ENCODE measurements at places on chromosomes 2 and 18. TPM values are rescaled to one million over a fixed set of nuclear protein-coding genes. Genes with fewer than 3 reads are reported as not detected.

Gene PGAP1
- 1.1 TPM for total RNA-seq

Gene CLK1
- 35.5 TPM for total RNA-seq

Gene FEV
- not detected for total RNA-seq

Gene AGXT
- total RNA-seq: not detected

Gene TMEM131
- 15.5 TPM for total RNA-seq

All from A549 treated with RU486 at 1 μM for 4 hours (cell line).